ENCODE measurements at places on chromosomes 13 and 19.

DNA sequence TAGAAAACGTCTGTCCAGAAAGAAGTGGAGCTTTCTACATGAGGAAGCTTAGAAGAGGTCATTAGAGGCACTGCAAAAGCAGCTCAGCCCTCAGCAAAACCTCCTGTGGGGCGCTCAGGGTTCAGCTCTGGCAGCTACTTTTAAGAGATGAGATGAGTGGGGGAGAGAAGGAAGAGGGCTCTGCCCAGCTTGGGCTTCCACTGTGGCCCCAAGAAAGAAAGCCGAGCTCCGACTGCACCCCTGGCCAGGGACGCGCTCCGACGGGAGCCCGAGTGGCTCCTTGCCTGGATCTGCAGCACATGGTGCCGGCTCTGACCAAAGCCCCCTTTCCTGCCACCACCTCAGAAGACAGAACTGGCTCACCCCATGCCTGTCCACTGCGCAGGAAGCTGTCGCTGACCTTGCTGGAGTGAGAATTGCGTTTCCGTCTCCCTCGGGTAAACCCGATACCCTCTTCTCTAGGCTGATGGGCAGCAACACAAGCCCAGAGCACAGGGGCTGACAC lies 36.4 kb downstream of the NAXD start:
- DNase-seq = no peak

DNA sequence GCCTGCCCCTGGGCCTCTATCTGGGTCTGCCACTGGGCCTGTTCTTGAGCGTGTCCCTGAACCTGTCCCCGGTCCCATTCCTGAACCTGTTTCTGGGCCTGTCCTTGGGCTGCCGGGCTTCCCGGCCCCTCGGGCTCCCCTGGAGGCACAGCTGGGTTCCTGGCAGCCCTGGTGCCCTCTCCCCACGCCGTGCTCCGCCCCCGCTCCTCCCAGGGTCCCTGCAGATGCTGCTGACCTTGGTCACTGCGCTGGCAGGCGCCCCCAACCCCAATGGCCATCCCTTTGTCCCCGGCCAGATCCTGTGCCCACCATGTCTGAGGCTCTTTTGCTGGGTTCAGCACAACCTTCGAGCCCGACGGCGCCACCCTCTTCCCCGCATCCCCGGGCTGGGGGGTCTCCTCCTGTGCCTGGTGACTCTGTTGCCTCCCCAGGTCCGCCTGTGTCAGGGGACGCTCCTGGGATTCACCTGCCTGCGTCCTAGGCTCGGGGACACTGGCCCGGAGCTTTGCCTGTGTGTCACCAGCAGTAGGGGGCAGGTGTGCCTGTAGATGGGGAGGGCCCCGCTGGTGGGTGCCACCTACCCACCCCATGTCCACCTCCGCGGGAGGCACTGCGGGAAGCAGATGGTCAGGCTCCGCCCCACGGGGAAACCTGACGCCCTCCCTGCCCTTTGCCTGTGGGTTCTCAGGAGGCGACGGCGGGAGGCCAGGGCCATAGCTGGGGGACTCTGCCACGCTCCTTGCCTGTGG lies 41.0 kb upstream of the GRTP1 start:
- no peak for DNase-seq

DNA sequence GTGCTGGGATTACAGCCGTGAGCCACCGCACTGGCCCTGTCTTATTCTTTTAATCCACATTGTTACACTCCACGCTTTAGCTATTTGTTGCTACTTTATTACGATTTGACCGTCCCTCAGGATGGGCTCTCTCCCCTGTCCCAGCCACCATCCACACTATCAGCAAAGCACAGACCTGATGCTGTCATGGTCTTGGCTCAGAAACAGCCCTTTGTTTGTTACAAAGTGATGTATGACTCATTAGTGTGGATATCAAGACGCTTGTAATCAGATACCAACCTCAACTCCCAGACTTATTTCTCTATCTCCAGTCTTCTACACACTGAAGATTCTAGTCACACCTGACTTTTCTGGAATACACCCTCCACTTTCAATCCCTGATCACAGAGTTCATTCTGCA lies 84.6 kb upstream of the FREM2 start:
- DNase-seq = no peak

DNA sequence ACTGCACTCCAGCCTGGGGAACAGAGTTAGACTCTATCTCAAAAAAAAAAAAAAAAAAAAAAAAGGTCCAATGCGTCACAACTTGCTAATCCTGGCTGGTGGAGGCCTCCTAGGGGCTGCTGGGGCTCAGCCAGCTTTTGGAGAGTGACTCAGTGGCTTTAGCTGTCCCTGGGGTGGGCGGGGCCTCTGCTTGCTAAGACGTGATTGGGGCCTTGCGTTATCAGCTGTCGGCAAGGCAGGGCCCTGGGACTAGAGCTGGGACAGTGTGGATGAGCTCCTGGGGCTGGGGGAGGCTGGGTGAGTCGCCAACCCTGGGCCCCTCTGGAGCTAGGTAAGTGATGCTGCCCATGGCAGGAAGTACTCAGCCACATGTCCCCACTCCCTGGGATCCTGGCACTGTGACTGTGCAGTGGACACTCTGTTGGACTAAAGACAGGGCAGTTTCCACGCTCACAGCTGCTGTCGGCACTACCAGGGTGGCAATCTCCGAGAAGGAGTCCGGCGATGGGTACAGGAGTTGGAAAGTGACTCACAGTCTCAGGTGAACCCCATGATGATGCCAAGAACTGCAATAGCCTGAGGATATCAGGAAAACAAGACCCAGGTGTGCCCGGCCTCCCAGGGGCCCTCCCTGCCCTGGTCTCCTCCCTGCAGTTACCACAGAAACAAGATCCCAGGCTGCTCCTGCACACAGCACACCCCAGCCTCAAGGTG lies 32.2 kb downstream of the F2RL3 start:
- DNase-seq = no peak

DNA sequence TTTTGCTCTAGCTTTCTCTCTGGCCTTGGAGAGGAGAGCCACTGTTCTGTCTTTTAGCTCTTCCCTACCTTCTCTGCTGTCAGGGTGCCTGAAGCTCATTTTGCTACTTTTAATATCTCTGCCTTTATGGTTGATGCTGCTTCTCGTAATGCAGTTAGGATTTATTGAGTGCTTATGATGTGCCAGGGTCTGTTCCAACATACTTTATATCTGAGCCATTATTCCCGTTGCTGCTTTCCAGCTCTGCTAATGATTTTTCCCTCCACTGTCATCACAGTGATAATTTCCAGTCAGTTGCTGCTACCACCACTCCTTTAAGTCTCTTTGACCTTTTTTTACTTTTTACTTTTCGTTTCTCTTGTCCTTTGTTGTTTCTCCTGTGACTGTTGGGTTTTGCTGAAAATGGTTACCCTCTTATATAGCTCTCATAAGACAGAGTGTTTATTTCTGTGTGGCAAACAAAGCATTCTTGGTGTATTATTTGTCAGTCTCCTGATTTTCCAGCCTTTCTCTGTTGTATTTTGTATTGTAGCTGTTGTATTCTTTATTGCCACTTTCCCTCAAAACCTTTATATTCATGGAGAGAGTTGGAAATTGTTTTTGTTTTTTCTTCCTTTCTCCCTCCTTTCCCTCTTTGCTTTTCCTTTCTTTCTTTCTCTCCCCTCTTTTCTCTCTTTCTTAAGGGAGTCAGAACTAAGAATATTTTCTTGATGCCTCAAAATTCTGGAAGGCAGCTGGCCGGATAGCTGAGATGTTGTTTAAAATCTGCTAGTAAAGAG lies 37.4 kb downstream of the COG6 start:
- no peak for DNase-seq

- DNase-seq = peak; percentile 93
These were observed at the start of gene MTMR6 for GRCh38 chr13:25286969-25287961. MTMR6 (minus strand) TSS chr13:25287488; CDS start chr13:25287247, 241 bp downstream.

DNA sequence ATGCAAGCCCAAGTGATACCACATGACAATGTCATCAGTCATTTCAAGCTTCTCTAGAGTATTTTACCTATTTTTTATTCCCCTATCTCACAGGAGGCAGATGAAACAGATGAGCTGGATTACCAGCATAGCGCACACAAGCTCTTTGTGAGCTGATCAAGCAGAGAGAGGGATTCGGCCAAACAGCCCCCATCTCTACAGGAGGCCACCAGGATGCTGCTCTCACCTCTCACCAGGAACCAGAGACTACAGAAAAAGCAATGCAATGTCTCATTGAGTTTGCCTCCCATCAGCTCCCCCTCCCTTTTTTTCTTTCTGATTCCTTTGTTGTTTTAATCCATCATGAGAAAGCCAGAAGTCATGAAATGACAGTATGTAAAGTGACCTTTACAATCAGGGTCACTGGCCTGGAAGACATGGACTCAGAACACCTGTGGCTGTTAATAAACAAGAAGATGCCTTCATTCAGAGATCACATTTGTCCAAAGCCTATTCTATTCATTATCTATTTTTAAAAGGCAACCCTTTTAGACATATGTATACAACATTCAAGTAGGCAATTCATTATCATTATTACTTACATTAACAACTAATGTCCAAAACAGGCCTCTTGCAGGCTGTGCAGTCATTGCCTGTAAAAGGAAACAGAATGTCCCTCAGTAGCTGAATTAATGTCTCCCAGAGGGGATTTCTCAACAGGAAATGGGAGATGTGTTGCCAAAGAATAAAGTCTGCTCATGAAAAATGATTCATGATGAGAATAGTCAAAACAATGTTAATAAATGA lies 656.6 kb downstream of the TBC1D4 start:
- DNase-seq = no peak

- peak; percentile 34 for DNase-seq
These were observed 12.7 kb downstream of the NPAS1 start for GRCh38 chr19:47032171-47032811.

All from stimulated activated CD8-positive, alpha-beta memory T cell treated with anti-CD3 and anti-CD28 coated beads, Interleukin-7, amount 100 ng/mL, for 1 hour (primary cell).